GM12878 (cell line): ENCODE measurements at places on chromosomes 2 and 18. TPM values are rescaled to one million over a fixed set of nuclear protein-coding genes. Genes with fewer than 3 reads are reported as not detected.

Gene FBXO48
- total RNA-seq, result 0.85 and 1.1 TPM in 2 replicates

Gene SPC25
- total RNA-seq, result 18.7 and 22.8 TPM in 2 replicates

Gene PLCL1
- 0.40 and 0.46 TPM in 2 replicates for total RNA-seq

Gene WNT10A
- total RNA-seq, result 20.6 and 20.7 TPM in 2 replicates

Gene CYP1B1
- 9.0 and 10.1 TPM in 2 replicates for total RNA-seq

Gene TMEM37
- 0.16 and 0.44 TPM in 2 replicates for total RNA-seq

Gene SIX3
- total RNA-seq, result 0.21 and 0.26 TPM in 2 replicates

Gene DCDC2C
- not detected in 2 replicates for total RNA-seq
